Cerebellar nuclear complex (tissue), 1 donor: ENCODE measurements at places on chromosomes 6 and 20.

DNA sequence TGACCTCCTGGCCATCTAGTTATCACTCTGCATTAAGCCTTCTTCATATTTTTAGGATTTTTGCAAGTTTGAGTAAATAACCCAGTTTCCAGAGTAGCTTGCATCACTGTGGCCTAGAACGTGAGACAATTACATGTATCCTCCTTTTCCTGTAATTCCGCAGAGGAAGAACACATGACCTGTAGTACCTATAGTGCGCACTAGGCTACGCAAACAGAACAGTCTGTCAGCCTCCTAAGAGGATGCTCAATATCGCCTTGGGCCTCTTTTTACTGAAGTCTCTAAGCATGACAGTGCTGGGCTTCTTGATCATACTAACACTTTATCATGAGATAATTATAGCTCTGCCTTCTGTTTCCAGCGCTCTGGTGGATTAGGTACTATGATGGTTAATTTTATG, 20.2 kb upstream of the NR2E1 start:
- no peak for DNase-seq

- DNase-seq, result no peak
Observed at GRCh38 chr6:20606831-20607230, 72.6 kb downstream of the CDKAL1 start.

GRCh38 chr20:61369731-61370520, 117.9 kb downstream of the CDH4 start:
- no peak for DNase-seq

DNA sequence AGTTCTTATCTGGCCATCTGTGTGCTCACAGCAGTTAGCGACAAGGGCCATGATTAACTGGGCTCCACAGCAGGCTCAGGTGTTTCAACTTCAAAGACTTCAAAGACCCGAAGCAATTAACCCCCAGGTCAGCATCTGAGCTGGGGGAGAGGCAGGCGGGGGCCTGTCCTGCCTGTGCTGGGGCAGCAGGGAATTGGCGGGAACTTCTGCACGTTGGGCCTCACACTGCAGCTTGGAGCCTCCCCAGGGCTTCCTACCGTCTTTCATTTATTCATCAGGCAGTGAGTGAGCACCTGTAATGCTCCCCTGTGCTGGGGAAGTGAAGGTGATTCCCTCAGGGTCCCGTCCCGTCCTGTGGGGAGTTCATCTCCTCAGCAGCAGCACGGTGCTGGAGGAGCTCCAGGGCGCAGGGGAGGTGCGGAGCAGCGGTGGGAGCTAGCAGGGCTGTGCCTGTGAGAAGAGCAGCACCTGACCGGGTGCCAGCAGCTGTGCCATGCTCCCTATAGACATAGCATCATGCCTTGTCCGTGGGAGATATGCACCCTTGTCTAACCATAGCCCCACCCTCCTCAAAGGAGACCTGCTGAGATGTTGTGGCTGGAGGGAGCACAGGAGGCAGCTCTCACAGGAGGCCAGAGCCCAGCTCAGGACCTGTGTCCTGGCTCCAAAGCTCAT, 51.8 kb upstream of the FRMD1 start:
- DNase-seq, result no peak

DNA sequence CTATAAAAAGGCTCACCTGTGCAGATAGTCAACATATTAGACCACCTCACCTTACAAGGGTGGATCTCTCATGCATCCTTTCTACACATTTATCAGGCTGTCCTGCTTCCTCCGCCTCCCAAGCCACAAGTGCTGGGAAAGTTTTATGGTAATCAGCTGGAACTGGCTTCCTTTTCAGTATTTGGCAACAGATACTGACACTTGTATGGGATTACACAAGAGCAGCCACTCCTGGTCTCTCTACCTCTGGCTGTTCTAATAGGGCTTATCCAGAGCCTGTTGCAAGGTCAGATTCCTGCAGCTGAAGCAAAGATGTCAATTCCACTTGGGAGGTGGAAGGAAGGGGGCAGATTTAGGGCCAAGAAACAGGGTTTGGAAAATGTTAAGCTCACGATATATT, 503 bp upstream of the GPLD1 start:
- DNase-seq, result no peak

DNA sequence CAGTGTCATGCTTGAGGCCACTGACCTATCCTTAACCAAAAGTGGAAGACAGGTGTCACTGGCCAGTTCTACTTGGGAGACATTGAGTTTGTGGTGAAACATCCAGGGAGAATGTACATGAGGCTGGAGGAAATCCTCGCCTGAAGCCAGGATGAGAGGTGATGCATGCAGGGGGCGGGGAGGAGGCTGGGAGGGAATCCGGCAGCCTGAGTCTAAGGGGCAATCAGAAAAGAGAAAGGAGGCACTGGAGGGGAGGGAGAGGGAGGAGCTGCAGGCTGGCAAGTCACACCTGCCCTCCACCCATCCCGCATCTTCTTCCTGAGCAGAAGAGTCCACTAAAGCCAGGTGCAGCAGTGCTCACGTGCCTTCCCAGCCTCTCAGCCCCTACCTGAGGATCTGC, 14.9 kb upstream of the DDO start:
- no peak for DNase-seq

- DNase-seq, result no peak
Observed at GRCh38 chr20:35018590-35019371, 63.1 kb downstream of the MYH7B start.

DNA sequence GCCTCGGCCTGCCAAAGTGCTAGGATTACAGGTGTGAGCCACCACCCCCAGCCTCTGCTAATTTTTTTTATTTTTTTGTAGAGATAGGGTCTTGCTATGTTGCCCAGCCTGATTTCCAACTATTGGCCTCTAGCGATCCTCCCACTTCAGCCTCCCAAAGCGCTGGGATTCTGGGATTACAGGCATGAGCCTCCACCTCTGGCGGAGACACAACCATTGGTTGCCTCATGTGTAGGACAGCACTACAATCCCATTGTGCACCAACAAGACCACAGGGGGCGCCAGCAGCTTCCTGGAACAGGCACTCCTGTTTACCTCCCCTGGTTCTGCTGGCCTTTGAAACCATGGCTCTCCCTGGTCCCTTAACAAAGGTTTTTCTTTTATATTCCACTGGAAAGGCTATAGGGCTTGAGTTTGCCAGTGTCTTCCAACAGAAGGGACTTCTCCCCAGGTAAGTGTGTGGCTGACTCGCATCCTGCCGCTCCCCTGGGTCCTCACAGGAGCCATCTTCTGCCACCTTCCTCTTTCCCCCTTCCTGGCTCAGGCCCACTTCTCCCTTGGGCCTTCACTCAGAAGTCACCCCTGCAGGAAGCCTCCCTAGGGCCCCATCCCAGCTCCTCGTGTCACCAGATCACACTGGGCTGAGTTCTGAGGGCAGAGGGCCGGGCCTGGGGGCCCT, 39.2 kb upstream of the TLDC2 start:
- no peak for DNase-seq

GRCh38 chr6:167027772-167028171, 28.6 kb downstream of the CEP43 start:
- no peak for DNase-seq

- no peak for DNase-seq
Observed at GRCh38 chr6:106667022-106667402, 37.6 kb downstream of the QRSL1 start.

DNA sequence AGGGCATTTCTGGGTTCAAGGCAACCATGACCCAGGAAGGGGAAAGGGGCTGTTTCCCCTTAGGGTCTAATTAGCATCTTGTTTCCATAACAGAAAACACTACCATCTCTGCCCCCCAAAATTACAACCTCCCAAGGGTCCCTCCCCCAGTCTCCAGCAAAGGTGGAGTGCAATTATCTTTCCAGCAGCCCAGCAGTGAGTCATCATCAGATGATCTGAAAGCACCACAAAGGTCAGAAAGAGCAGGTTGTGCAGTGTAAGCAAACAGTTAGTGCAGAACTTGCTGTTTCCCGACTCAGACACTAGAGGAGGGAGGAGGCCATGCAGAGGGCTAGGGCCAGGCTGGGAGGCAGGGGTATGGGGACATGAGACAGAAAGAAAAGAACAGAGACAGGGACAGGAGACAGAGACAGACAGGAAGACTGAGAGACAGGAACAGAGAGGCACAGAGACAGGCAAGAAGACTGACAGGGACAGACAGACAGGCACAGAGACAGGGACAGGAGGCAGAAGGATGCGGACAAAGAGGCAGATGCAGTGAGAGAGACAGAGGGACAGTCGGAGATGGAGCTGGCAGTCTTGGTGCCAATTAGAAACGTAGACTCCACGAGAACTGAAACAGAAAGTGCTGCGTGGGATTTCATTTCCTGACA, 62.5 kb downstream of the PYGB start:
- no peak for DNase-seq

- no peak for DNase-seq
Observed at GRCh38 chr6:167472880-167473279, 148.0 kb downstream of the TTLL2 start.

DNA sequence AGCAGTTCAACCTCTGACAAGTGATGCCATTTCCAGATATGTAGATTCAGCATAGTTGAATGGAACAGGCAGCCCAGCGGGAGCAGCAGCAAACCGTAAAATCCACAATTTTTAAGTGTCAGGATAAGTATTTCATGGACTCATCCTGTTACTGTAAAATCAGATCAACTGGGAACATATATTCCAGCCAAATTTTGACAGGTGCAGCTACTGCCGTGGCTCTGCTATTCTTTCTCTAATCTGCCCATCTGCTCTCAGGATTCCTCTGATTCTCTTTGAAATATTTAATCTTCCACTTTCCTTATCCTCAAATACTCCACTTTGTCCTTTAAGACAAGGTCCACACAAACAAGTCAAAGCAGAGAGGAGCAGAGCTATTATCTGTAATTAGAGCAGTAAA, 245.4 kb upstream of the ASCC3 start:
- peak; percentile 37 for DNase-seq

DNA sequence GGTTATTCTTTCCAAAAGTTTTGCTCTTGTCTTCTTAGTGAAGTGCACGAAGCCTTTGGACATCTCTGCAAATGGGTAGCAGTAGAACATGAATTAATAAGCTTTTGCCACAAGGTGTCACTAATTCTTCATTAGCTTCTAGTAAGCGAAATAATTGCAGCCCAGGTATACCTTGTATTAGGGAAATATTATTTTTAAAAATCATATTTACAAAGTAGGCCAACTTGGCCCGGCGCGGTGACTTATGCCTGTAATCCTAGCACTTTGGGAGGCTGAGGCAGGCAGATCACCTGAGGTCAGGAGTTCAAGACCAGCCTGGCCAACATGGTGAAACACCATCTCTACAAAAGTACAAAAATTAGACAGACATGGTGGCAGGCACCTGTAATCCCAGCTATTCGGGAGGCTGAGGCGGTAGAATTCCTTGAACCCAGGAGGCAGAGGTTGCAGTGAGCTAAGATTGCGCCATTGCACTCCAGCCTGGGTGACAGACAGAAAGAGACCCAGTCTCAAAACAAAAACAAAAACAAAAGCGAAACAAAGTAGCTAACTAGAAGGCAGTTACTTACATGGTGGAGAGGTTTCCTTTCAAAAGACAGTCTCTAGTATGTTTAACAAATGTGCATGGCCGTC, 8.8 kb upstream of the RSPH3 start:
- peak; percentile 0 for DNase-seq

DNA sequence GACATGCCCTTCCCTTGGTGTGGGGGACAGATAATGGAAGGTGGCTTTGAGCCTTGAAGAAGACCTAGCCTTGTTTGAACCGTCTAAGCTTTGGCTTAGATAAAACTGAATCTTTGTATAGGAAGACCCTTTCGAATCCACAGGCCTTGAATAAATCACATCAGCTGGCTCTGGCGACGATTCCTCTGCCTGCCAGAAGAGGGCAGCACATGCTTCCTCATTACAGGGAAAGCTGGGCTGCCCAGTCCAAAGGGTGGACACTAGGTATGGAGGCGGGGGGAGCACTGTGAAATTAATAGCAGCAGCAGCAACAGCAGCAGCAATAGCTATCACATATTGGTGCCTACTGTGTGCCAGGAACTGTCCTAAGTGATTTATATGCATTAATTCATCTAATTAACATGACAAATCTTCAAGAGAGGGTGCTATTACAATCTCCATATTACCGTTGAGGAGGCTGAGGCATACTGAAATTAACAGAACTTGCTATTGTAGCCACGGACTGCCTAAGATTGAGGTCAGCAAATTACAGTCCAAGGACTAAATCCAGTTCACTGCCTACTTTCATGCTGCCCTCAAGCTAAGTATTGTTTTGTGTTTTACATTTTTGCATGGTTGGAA, 85.1 kb downstream of the CLIC5 start:
- no peak for DNase-seq
